HFF-Myc (cell line): ENCODE measurements at places on chromosomes 7 and 10.

DNA sequence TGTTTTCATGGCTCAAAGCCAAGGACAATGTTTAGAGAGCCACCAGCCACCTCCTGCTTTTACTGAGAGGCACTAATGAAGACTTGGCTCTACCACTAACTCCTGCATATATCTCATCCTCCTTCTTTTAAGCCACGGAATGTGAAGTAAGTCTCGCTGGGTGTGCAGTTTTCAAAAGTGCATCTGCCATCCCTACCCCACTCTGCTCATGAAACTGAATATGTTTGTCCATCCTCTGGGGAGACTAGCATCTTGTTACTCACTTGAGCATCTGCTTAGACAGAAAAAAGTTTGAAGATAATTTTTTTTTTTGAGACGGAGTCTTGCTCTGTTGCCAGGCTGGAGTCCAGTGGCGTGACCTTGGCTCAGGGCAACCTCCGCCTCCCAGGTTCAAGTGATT, 40.8 kb downstream of the EPDR1 start:
- no peak for DNase-seq

DNA sequence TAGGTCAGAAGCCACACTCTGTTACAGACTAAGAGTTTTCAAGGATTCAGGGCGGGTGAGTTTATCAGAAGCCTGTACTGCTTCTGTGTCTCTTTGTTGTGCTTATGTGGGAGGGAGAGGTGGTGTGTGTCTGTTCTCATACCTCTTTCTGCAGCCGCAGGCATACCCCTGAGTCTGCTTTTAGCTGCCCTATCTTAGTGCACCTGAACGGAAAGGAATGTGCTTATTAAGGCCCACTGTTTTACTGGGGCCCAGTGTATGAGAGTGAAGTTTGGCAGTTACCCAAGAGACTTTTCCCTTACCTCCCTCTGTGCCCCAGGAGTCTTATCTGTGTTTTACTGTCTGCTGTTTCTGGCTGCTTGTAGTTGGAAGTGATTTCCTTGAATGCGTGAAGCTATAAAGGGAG, 104.3 kb downstream of the TYW1 start:
- no peak for DNase-seq

- no peak for DNase-seq
These were observed 167.1 kb upstream of the RHEB start for GRCh38 chr7:151686826-151687225.

- DNase-seq: no peak
These were observed 5.9 kb downstream of the SAP25 start for GRCh38 chr7:100567751-100568175.
